ENCODE measurements at places on chromosomes 11 and 22.

GRCh38 chr11:38060136-38060535, 1462.1 kb upstream of the RAG2 start:
- no peak for DNase-seq

GRCh38 chr11:124889191-124890091, 8.2 kb downstream of the ROBO4 start:
- DNase-seq = no peak

GRCh38 chr11:119323532-119324033, 6.7 kb upstream of the MCAM start:
- DNase-seq = peak; percentile 69

- no peak for DNase-seq
Observed at GRCh38 chr22:42646569-42647525, 2.3 kb downstream of the CYB5R3 start.

DNA sequence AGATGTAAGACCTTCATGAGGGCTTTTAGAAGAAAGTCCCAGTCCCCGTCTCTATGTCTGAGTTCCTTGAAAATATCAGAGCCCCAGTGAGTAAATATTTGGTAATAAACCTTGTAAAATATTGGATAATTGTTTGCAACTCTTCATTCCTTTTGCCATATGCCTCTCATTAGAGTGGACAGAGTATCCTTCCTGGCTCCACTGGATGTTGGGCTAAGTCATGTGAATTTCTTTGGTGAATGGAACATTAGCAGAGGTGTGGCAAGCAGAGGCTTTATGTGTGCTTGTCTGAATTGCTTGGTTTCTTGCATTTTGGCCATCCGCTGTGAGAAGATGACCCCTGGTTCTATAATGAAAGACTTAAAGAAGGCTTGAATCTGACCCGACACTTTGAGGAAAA, 490.3 kb downstream of the METTL15 start:
- DNase-seq = no peak

GRCh38 chr11:30254307-30255298, 23.8 kb downstream of the FSHB start:
- DNase-seq = no peak

DNA sequence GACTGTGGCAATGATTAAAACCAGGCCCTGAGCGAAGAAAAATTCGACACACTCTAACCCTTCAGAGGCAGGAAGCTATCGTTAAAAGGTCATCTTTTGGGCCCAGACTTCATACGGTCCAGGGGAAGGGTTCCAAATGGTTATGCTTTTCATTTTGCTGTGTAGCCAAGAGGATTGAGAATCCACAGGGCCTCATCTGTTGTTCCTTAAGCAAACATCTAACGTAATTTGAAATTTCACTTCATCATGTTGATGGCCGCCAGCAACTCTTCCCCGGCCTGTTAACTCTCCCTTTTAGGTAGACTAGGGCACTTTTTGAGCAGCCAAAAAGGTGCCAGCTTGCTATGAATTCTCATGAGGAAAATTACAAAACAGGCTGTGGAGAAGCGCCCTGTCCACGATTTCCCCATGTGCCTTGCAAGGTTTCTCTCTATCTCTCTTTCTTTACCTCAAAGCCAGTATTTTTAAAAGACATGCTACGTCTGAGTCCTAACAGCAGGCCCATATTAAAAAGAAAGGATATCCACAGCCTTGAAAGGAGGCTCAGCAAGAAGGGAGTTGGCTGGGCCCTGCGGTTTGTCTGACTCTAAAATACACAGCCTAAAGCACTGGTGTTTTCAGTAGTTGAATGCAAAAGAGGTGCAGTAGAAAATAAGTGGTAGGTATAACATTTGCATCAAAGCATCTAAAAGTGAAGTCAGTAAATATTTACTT, 356.3 kb upstream of the NARS2 start:
- DNase-seq = no peak

DNA sequence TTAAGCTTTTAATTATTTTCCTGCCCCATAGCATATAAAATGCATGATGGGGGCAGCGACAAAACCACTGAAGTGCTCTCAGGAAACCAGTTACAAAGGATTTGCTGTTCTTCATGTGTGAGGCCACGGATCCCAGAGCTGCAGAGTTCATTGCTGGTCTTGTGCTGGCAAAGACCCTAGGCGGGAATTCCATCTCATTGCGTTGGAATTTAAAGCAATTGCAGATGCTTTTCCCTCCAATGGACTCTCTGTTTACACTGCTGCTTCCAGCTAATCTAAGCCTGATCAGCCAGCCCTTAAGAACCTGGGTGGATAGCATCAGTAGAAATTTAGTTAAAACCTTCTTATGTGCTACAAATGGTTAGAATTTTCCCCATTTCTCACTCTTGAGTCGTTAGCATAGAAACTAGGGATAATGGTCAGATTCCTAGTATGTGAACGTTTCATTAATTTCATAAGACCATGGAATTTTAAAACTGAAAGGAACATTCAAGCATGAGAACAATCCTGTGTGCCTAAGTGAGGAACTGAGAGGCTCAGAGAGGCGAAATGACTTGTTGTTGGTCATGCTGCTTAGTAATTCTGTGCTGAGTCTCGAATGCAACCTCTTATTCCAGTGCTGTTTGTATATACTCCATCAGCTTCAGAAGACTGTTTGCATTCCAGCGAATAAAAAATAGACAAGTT, 36.1 kb upstream of the ADSL start:
- DNase-seq = no peak

GRCh38 chr11:103960108-103960507, 76.3 kb upstream of the DDI1 start:
- no peak for DNase-seq

DNA sequence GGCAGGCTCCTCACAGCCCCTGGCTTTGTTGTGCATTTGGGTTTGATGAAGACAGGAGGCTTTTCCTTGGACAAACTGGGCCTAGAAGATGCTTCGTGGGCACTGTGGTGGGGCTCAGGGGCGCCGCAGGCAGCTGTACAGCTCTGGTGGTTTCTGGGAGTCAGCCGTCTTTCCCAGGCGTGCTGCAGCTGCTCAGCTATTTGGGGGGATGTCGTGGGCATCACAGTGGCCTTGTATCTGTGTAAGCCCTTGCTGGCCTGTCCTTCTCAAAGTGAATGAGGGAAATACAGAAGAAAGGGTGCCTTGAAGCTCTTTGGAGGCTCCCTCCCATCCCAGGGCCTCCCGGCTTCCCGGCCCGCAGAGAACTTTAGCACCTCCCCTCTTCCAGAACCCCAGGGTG, 89.5 kb downstream of the TBC1D22A start:
- no peak for DNase-seq

DNA sequence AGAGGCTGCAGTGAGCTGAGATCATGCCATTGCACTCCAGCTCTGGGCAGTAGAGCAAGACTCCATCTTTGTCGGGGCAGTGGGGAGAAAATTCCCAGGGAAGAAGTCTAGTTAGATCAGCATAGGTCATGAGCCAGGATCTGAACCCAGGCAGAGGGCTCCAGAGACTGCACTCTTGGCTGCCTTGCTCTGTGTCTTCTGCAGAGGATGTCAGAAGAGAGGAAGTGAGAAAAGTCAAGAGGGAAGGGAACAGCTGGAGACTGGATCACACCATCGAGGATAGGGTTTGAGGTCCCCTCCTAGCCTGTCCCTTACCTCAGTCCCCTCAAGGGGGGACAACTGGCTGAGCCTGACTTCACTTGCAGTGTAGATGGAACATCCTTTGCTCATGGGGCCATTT, 5.8 kb downstream of the MYOD1 start:
- DNase-seq = no peak

GRCh38 chr11:67409261-67409666, 5.4 kb downstream of the TBC1D10C start:
- DNase-seq = no peak

GRCh38 chr11:115758011-115758410, 253.8 kb upstream of the CADM1 start:
- no peak for DNase-seq

DNA sequence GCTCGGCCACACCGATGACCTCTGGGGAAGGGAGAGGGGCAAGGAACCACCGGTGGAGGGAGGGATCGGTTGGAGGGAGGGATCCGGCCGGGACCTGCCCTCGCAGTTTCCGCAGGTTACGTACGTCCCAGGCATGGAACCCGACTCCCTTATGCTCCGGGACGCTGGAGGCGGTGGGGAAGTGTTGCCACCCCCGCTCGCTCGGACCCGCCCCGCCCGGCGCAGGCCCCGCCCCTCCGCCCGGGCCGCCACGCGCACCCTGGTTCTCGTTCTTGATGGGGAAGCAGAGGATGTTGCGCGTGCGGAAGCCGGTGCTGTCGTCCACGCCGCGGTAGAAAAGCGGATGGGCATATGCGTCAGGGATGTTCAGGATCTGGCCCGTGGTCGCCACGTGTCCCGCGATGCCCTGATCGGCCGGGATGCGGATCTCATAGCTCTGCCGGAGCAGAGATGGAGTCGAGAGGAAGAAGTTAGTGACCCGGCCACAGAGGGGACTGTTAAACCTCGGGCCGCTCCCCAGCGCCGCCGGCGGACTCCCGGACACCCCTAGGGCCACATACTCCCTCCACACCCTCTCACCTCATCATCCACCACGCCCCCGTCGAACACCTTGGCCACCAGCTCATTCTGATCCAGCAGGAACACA, 89.8 kb downstream of the PDE2A start:
- peak; percentile 20 for DNase-seq

GRCh38 chr22:32661737-32662586, 139.5 kb upstream of the TIMP3 start:
- no peak for DNase-seq

- DNase-seq = no peak
Observed at GRCh38 chr11:35974882-35975589, 31.2 kb downstream of the LDLRAD3 start.

DNA sequence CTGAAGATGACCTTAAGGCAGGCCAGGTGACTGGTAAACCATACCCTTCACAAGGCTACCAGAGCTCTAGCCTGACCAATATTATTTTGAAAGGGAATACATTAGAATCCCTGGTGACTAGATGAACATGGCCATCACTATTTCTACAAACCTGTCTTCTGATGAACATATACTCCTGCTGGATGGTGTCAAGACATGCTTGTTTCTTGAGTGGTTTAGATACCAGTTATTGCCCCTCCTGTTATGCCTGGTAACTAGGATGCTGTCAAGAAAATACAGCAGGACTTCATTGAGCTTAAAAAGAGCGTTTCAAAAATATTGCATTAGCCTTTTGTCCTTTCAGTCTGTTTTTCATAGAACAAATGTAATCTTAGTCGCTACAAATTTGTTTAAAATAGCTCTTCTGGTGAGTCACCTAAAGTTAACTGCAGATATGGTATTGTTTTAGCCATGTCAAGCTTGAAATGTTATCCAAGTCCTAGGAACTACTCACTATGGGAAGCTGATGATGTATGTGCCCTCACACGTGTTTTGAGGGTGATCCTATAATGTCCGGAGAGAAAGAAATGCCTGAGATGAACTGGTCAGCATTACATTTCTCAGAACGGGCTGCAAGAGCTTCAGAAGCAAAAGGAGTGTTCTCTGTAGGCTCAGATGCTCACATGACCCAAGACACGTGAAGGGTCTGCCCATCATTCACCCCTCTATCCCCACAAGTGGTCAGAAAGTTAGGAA, 20.6 kb downstream of the ADM start:
- no peak for DNase-seq

GRCh38 chr11:66845143-66845875, 2.1 kb downstream of the RCE1 start:
- DNase-seq = no peak

GRCh38 chr11:65851083-65851579, 6.8 kb downstream of the CFL1 start:
- DNase-seq = no peak

DNA sequence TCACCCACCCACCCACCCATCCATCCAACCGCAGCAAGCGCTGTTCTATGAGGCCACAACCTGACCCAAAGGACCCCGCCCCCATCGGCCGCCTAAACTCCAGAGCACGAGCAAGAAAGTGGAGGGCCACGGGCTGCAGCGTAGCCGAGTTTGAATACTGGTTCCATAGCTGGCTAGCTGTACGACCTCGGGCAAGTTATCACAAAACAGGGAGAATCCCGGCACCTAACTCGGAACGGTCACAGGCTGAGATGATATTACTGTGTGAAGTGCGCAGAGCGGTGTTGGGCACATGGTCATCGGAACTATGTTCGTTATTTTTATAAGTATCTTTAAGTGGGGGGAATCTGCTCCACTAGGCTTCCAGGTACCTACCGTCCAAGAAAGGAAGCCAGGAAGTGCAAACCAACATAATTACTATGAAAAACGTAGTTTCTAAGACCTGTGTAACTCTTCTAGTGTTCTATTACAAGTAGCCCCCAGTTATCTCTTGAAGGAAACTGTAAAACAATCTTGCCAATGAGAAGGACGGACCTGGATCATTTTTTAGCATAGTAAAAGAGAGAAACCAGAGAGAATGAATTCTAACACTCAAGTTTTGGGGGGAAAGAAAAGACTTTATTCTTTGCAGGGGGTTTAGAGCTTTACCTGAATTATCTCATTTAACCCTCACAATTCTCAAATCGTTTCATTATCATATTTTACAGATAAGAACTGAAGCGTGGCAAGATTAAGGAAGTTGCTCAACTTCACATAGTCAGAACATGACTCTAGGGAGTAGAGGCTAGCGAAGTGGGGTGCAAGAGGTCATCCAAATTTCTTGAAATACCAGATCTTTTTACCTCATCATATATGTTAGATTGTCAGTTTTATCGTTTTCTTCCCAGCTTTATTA, 663 bp upstream of the BUD13 start:
- no peak for DNase-seq

GRCh38 chr11:94501522-94501921, 7.7 kb downstream of the ANKRD49 start:
- DNase-seq = no peak

GRCh38 chr11:33753304-33753967, 17.2 kb upstream of the CD59 start:
- DNase-seq = no peak

DNA sequence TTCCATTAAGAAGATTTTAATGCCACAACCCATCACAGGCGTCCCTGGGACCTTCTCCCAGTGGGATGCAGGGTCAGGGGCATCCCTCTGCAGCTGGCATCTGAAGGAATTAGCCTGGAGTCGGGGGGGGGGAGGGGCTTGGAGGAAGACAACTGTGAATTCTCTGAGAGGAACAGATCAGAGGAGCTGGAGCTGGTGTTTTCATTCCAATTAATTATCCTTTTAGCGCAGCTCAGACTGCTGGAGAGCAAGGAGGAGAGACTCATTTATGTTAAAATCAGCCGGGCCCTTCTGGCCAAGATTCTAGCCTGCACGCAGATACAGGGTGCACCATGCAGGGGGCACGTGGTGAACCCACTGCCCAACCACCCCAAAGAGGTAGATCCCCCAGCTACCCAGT, 116.2 kb downstream of the CHST1 start:
- no peak for DNase-seq

GRCh38 chr11:69636512-69637197, 4.3 kb upstream of the CCND1 start:
- DNase-seq = no peak

- no peak for DNase-seq
Observed at GRCh38 chr22:27880778-27881394, 38.2 kb downstream of the PITPNB start.

DNA sequence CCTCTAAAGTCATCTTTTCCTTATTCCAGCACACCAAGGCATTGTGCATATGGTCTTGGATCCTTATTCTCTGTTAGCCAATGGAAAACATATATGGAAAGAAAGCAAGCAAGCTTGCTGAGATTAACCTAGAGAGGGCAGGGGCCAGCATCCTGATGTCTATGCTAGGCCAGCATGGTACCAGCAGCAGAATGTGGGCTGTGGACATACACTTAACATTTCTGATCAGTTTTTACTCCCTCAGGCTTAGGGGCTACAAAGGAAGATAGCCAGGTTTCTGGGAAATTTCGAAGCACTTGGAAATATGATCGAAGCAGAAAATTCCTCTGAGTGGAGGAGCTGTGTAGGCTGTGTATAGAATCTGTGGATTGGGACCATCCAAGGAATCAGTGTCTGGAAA, 67.0 kb downstream of the ST3GAL4 start:
- no peak for DNase-seq
